ENCODE measurements at places on chromosomes 2 and 18.

DNA sequence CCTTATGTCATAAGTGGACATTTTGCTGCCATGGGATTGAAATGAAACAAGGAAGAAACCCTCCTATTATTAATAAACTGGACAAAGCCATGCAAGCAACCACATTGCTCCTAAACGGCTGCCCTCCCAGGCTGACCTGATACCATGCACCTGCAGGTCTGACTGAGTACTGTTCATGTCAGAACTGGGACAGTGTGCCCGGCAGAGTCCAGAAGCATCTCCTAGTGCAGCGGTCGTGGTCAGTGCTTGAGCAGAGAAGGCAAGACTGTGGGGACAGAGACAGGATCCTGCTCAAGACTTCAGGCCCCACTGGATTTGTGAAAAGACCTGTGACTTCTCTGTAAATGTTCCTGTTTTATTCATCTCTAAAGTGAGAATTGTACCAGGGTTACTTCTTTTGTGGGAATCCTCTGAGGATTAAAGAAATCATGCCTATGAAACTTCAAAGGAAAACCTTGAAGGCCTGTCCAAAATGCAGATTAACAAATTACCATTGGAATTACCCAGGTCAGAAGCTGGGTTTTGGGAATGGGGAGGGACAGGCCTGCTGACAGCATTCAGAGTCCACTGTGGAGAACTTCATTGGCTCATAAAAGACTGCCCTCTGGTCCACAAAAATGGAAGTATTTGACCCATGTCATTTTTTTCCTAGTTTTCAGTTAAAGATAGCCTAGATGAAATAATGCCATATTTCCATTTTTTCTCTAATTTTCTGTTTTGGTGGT lies 13.9 kb downstream of the RNF144A start:
- no peak for DNase-seq

DNA sequence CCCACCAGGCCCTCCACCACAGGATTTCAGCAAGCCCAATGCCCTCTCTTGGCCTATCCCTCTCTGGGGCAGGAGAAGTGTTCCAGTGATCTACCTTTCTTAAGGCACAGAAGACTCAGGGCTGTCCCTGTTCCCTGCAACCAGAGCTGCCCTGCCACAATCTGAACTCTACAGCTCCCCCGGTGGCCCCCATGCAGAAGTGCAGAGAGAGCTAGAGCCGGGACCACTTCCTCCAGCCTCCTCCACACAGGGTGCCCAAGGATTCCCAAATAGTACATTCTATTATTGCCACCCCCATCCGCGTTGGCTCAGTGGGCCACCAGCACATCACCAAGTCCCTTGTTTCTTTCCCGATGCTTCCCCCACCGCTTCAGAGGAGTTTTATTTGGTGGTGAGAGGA lies 114.8 kb upstream of the PTPRM start:
- peak; percentile 25 for DNase-seq

GRCh38 chr2:42598656-42599055 lies 30.2 kb downstream of the MTA3 start:
- DNase-seq, result no peak

DNA sequence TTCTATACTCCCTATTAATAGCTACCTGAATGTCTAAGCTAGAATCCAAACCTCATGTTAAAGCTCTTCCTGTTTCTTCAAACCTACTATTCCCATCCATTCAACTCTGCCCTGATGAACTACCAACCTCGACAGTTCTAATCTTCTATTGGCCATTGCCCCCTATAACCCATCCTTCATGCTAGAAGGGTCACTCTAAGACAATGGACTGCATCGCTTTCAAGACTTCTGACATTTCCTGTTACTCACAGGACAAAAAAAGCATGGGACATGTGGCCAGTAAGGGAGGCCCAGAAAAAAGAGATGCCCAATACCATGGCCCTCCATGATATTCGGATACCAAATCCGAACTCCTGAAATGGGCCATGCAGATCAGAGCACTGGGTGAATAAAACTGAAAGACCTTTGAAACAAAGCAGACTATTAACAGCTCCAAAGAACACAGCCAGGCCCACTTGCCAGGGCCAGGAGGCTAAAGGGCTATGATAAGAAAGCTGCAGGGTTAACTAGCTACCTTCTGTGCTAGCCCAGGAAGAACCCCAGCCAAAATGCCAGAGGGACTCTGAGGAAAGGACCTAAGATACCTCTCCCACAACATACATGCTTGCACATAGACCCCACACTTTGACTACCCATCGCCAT lies 4.5 kb downstream of the B4GALT6 start:
- no peak for DNase-seq

- DNase-seq, result no peak
These were observed 67.2 kb downstream of the POLR1A start for GRCh38 chr2:86038291-86039081.

GRCh38 chr2:70199320-70199864 lies 8.6 kb upstream of the C2orf42 start:
- no peak for DNase-seq

GRCh38 chr18:22813648-22814328 lies 119.3 kb upstream of the RBBP8 start:
- DNase-seq, result peak; percentile 38

DNA sequence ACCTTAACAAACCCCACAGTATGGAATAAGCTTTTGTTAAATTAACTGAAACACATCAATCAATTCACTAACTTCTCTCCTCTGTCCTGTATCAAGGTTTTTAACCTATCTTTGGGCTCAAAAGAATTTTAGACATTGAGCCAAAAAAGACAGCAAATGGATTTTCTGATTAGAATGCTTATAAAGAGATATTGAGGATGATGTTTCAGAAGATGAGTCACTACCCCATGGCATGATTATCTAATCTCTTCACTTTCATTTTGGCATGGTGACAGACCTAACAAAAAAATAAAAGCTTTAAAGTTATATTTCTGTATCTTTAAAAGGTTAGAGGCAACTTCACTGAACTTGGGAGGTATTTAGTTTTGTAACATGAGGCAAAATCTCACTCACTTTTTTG lies 55.5 kb downstream of the SGPP2 start:
- no peak for DNase-seq

- no peak for DNase-seq
These were observed 19.8 kb downstream of the PIKFYVE start for GRCh38 chr2:208285853-208286252.

DNA sequence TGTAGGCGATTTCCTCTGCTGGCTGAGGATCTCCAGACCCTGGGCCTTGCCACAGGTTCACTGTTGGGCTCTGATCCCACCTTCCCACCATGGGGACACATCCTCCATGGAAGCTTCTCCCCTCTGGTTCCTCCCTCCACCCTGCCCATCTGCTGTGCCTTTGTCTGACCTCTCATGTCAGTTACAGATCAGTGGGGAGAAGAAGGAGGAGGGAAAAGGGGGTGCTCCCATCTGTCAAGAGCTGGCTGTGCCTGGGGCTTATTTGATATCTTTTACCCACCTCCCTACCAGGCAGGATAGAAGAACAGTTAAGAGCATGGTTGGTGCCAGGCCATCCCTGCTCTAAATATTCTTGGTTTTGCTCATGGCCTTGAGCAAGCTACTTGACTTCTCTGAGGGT lies 12.3 kb upstream of the DNAJB2 start:
- no peak for DNase-seq

DNA sequence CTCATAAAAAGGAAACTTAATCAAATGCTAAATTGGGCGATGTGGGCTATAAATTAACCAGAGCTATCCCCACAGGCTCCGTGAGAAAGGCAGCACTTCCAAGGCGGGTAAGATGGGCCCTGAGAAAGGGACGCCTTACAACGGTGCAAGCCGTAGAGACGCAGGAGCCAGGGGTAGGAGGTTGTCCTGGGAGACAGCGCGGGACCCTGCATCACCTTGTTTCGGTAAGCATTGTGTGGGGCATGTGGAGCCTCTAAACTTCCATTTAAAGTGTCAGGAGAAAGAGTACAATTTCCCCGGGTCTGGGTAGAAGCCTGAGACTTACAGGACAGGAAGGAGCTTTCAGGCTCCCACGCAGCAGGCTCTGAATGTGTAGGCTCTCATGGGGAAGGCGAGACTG lies 1.2 kb upstream of the PER2 start:
- no peak for DNase-seq

- no peak for DNase-seq
These were observed 144.9 kb upstream of the HAAO start for GRCh38 chr2:42937171-42937875.

- DNase-seq, result no peak
These were observed 11.0 kb downstream of the CPSF3 start for GRCh38 chr2:9434489-9434888.

DNA sequence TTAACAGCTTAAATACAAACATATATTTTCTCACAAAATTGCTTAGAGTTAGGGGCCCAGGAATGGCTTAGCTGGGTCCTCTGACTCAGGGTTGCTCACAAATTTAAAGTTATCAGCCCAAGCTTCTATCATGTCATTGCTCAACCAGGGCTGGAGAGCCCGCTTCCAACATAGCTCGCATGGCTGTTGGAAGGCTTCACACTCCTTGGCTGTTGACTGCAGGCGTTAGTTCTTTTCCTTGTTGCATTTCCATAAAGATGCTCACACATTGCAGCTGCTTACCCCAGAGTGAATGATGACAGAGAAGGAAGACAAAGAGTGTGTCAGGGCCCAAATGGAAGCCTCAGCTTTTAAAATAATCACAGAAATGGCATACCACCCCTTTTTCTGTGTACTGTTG lies 62.9 kb upstream of the TFPI start:
- DNase-seq, result no peak

DNA sequence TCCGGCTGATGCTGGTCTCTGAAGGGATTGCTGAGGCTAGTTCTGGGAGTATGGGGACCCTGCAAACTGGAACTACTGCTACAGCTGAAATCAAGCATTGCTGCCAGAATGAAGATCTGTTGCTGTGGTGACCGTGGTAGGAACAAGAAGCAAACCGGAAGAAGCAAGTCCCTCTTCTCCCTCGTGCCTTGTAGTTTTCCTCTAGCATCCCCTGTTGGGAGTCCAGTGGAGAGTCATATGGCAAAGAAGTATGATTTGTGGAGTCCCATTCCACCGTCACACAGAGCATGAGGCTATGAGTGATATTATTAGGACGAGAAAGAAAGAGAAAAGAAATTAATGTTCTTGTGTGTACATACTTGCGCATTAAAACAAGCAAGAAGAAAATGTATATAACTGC lies 138.8 kb upstream of the SP5 start:
- DNase-seq, result no peak

DNA sequence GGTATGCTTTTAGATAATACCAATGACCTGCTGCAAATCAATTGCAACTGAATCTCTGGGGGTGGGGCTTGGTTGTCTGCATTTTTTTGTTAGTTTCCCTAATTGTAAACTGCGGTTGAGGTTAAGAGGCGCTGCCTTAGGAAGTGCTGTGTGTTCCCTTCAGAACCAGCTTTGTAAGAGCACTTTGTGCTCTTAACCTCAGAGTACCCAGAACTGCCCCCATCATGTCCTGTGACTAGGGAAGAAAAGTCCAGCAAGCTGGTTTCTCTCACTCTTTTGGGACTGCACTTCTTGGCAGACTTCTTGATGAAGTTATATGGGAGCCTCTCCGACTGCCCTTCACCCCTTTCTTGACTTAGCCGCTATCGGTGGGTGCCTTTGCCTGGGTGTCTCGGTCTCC lies 245.5 kb upstream of the CXCR4 start:
- no peak for DNase-seq

DNA sequence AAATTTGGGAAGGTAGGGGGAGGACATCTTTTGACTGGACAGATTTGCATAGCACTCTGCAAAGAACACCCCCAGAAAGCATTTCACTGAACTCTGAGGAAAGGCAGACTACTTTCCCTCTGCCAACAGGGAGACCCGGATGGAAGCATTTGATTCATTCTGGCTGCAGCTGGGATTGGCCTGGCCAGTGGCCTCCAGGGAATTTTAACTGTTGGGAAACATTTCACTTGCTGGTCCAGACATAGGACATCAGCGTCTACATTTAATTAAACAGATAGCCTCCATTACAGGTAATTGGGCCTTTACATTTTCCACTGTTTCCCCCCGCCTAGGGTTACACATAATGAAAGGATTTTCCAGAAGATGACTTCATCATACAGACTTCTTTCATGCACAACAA lies 92.8 kb downstream of the MARCHF4 start:
- no peak for DNase-seq

GRCh38 chr2:162025121-162025911 lies 48.7 kb downstream of the DPP4 start:
- no peak for DNase-seq

DNA sequence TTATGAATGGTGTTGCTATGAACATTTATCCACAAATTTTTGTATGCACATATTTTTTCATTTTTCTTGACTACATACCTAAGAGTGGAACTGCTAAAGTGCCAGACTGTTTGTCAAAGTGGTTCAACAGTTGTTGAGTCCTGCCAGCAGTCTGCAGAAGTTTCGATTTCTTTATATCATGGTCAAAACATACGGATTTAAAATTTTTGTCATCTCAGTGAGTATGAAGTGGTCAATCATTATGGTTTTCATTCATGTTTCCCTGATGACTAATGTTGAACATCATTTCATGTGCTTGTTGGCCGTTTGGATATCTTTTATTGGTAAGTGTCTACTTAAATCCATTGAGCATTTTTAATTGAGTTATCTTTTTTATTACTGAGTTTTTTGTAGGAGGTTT lies 39.2 kb downstream of the CCDC138 start:
- no peak for DNase-seq

GRCh38 chr18:79819064-79819967 lies 21.6 kb downstream of the KCNG2 start:
- no peak for DNase-seq

DNA sequence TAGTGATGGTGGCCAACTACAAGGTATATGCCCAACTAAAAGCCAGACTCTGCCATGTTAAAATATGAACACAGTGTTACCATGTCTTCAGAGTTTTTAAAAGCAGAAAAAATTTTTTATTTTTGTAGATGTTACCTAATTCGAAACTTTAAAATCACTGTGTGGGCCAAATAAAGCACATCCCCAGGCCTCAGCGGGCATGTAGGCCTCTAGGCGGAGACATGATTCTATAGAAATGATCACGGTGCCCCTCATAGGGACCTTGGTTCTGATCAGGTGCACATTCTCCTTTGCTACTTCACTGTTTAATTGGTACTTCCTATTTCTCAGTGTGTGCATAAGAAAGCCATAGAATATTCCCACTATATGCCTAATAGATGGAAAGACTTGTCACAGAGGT lies 349.2 kb downstream of the XIRP2 start:
- no peak for DNase-seq

- no peak for DNase-seq
These were observed 886.2 kb upstream of the NRXN1 start for GRCh38 chr2:51918113-51918512.

- DNase-seq, result no peak
These were observed 375.0 kb downstream of the LRRTM4 start for GRCh38 chr2:77147153-77147552.

GRCh38 chr2:140383781-140384180 lies 1603.6 kb upstream of the NXPH2 start:
- no peak for DNase-seq
